NCI-H1436 treated with DMSO at 0.1 percent for 48 hours (cell line): ENCODE measurements at places on chromosomes 13 and 19.
A peak's percentile ranks its signal among the peaks of the same experiment; 100 is the strongest.

- DNase-seq = no peak
These were observed 102.6 kb downstream of the DOCK9 start for GRCh38 chr13:98875146-98875729.

DNA sequence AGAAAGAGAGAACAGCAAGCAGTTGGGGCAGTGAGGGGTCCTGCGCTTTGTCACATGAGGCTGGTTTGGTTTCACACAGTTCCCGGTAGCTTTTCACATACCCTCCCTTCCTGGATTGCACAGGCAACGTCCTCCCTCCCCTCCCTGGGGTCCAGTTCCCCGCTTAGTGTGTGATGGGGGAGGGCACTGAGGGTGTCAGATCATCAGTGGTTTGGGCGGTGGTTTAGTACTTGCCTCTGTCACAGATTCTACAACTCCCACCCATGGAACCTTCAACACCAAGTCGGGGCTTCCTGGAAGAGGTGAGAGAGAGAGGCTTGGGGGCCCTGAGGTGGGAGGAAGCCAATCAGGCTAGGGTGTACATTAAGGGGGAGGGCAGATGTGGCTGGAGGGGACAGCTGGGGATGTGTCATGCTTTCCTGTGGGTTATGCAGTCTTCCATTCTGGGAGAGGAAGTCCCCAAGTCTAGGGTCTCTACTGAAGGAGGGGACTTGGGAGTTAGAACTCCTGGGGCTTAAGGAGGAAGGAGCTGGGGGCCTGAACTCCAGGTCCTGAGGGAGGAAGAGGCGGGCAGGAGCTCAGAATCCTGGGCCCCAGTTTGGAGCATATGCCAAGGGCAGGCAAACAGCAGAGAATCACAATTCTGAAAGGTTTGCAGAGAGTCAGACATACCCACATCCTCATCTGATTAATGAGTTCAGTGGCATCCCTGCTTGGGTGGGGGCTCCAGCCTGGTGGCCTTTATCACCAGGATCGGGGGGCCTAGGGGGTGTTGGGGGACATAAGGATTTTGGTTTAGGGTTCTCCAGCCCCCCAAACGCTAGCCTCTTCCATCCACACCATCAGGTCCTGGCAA is at the start of gene NKG7:
Gene NKG7, minus strand, starts transcription at position 6 of the 856 bp plus-strand sequence. CDS start 119 bp downstream, outside the sequence.
- no peak for DNase-seq

DNA sequence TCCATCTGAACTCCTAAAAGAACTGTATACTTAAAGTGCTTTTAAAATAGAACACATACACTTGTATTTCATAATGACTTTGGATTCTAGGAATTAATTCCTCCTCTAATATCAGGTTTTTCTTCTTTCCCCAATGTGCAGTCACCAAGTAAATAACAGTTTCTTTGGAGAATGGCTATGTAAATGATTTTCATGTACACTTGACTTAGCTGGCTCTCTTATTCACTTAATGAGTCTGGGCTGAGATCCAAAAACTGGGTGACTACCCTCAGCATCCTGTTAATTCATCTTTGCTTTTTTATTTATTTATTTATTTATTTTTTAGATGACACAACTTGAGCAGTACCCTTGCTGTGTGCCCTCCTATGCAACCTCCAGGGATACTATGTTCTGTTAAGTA is 1003.7 kb downstream of the SLITRK1 start:
- peak; percentile 82 for DNase-seq

DNA sequence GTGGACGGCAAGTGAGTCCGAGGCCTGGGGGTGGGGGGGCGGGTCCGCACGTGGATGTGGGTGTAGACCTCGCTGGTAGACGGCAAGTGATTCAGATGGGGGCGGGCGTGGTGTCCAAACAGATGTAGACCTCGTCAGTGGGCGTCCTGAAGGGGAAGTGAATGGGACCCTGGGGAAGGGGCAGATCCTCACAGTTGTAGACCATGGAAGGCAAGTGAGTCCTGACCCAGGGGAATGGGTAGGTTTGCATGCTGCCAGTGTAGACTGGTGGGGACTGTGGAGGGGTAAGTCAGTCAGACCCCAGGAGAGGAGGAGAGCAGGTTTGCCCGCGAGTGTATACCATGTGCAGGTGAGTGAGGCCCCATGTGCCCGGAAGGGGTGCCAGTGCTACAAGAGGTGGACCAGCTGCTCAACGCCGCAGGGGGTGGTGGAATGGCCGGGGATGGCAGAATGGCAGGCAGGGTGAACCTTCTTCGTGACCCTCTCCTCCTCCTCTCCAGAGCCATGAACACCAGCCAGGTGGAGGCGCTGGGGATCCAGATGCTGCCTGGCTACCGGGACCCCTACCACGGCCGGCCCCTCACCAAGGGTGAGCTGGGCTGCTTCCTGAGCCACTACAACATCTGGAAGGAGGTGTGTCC is 22.1 kb downstream of the COLGALT1 start:
- no peak for DNase-seq

GRCh38 chr19:44753932-44754749 is 5.6 kb downstream of the BCL3 start:
- no peak for DNase-seq
